ENCODE measurements at places on chromosomes 7 and 10.

GRCh38 chr7:42014625-42015618 lies 222.1 kb downstream of the GLI3 start:
- no peak for DNase-seq

GRCh38 chr7:111788286-111789047 lies 226.2 kb upstream of the IMMP2L start:
- no peak for DNase-seq

DNA sequence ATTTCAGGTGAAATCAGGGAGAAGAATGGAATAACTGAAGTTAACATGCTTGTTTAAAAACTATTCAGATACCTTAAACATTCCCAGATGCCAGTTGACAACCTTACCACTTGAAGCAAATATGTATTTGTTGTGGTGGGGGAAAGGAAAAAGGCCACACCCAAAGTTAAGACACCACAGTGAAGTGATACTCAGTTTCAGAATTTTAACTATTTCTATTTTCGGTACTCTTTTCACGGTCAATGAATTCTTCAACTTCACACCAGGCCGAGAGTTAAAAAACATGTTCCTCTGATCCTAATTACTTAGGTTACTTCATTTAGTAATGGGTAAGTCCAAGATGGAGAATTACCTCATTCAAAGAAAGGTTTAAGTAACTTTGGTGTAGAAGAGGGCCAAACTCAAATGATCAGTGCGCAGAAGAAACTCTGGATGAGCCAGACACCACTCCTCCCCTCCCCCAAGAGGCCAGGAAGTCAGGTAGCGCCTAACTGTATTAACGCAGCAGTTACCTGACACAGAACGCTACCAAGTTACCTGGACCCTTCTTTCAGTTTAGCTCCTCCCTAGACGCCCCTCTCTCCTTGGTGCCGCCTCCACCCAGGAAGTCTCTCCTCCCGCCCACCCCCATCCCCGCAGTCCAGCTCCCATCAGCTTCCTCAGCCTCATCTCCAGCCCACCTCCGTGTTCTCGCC lies 700 bp downstream of the MTPN start:
- no peak for DNase-seq

DNA sequence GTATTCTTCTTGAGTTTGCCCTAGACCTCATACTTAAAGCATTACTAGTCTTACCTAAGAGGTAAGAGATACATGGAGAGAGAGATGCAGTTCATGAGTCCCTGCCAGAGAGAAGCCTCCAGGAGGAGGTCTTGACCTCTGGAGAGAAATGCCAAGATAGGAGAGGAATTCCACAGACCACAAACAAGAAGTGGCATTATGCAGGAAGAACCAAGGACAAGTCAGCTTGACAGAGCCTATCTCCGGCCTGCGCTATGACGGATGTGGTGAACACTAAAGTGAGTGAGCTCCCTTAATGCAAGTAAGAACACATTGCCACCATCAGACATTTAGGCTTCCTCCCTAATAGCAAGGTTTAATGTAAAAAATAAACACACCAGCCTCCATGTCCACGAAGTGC lies 27.9 kb upstream of the COL1A2 start:
- DNase-seq: no peak

GRCh38 chr7:63023182-63023787 lies 975.4 kb upstream of the ZNF722 start:
- no peak for DNase-seq

DNA sequence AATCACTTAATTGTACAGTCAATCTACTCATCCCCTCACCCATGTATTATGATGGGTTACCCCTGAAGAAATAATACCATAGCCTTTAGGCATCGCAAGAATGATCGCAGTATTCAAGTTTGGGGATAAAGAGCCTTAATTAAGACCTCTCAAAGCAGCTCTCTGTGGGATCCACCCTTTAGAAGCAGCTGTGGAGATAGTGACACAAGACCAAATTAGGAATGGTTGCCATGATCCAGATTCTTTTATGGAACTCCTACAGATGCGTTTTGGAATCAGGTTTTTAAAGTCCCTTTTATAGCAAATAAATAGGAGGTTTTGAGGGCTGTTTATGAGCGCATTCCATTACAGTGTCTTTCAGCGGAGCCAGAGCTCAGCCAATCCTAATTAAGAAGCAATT lies 12.2 kb downstream of the TES start:
- no peak for DNase-seq

DNA sequence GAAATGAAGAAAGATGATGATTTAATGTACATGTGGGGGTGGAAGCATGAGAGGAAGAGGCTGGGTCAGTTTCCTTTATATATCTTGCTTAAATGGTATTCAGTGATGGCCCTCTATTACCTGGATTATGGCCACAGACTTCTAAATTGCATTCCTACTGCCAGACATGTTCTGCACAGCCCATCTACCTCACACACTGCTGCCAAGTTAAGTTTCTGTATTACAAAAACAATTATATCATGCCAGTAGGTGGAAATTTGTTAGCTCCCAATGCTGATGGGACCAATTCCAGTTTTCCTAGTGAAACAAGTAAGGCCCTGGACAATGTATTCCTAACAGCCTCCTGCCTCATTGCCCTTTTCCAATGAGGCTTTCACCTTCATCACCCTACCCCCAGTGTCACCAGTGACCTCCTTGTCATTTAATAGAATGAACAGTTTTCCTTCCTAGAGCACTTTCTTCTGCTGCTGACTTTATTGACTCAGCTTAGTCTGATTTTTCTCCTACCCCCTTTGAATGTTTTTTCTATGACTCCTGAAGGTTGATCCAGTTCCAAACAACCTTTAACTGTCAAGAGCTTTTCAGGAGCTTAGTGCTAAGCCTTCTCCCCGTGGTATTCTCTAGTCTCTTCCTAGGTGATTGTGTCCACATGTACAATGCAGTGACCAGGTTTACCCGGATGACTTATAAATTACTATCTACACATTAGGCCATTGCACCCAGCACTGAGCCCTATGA lies 316.6 kb upstream of the ANKRD30A start:
- no peak for DNase-seq

- DNase-seq: no peak
These were observed 473.4 kb downstream of the PTPRN2 start for GRCh38 chr7:158114056-158114850.

DNA sequence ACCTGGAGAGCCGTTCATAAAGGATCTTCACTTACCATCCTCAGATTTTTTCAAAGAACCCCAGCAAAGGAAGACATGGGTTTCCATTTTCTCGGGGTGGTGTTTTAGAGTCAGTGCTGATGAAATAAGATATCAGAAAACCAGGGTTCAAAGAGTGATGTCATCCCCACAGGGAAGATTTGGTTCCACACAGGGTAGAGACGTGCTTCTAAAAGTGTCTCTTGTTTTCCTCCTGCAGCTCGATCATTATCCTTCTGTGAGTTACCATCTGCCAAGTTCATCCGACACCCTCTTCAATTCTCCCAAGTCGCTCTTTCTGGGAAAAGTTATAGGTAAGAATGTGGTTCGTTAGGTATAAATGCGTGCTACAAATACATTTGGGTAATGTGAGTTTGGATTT lies 323.8 kb upstream of the C7orf33 start:
- no peak for DNase-seq

DNA sequence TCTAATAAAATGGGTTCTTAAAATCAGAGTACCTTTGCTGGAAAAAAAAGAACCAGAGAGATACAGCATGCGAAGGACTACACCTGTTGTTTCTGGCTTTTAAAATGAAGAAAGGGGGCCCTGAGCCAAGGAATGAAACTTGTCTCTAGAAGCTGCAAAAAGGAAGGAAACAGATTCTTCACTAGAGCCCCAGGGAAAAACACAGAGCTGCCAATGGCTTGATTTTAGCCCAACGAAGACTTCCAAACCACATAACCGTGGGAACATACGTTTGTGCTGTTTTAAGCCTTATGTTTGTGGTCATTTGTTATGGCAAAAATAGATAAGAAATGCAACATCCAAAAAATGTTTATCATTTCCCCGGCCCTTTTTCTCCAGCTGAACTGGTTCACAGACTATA lies 780.0 kb downstream of the SORCS1 start:
- DNase-seq: no peak

DNA sequence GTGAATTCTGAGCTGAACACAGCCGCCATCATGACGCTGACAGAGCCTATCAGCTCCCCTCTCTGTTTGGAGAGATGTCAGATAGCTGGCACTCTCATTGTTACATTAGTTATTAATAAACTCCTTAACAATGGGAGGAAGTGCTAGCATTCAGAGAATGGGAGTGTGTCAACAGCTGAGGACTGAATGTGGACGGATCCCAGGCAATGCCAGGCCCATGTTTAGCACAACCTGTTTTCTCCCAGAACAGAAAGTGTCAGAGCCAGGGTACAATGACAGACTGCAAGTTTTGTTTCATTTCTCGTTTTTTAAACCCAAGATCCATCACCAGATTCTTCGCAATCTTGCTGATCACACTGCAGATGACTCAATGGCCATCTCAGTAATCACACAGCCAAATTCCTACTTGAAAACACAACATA lies 99.6 kb downstream of the PRPF18 start:
- DNase-seq: no peak

Measured in GOT3 (cell line).